CD4-positive, alpha-beta T cell treated with Interleukin-10 for 1 hour (primary cell): ENCODE measurements at places on chromosomes 3 and 15.

DNA sequence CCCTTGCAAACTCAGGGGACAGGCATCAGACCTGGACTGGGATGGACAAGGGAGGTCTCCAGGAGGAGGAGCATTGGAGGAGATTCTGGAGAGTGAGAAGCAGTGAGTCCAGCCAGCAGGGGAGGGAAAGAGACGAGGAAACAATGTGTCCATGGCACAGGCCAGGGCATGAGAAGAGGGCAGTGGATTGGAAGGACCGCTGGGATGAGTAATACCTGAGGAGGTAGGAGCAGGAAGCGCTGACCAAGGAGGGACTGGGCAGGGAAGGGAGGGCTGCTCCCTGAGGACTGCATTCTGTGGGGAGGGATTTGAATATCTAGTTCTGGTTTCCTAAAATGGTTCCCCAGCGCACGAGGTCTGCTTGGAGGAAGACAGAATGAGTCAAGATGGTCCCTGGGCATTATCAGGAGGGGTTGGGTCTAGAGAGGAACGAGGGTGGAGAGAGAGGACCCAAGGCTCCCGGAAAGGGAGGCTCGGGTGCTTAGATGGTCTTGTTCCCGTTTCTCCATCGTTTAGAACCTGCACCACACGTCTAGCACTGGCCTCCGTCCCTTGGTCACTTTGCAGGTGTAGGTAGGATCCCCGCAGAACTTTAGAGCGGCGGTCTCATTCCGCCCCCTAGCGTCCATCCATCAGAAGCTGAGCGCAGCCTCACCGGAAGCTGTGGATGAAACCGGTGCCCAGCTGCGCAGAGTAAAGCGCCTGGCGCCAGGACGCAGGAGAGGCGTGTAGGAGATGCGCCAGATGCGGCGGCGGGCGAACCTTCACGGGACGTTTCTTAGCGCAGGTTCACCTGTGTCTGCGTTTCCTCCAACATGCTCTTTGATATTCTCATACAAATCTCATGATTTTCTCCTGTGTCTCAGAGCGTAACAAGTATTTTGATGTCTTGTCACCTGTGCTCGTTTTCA is 190.7 kb upstream of the NDN start:
- no peak for DNase-seq

GRCh38 chr3:23356169-23356568 is 153.0 kb downstream of the UBE2E2 start:
- no peak for DNase-seq

DNA sequence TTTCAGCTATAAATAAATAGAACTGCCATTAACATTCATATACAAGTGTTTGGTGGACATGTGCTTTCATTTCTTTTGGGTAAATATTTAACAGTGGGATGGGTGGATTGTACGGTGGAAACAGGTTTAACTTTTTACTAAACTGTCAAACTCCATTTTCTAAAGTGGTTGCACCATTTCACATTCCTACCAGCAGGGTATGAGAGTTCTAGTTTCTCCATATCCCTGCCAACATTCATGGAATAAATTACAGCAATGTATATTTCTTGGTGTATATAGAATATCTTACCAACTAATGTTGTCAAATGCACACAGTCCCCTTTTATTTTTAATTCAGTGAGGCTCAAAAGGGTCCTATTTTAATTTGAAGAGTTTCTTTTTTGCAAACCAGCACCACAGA is 71.3 kb upstream of the CTXND1 start:
- DNase-seq, result no peak

GRCh38 chr3:67808906-67809305 is 154.5 kb upstream of the SUCLG2 start:
- DNase-seq, result no peak

- DNase-seq, result no peak
These were observed 849 bp upstream of the HDAC11 start for GRCh38 chr3:13479332-13479581.

DNA sequence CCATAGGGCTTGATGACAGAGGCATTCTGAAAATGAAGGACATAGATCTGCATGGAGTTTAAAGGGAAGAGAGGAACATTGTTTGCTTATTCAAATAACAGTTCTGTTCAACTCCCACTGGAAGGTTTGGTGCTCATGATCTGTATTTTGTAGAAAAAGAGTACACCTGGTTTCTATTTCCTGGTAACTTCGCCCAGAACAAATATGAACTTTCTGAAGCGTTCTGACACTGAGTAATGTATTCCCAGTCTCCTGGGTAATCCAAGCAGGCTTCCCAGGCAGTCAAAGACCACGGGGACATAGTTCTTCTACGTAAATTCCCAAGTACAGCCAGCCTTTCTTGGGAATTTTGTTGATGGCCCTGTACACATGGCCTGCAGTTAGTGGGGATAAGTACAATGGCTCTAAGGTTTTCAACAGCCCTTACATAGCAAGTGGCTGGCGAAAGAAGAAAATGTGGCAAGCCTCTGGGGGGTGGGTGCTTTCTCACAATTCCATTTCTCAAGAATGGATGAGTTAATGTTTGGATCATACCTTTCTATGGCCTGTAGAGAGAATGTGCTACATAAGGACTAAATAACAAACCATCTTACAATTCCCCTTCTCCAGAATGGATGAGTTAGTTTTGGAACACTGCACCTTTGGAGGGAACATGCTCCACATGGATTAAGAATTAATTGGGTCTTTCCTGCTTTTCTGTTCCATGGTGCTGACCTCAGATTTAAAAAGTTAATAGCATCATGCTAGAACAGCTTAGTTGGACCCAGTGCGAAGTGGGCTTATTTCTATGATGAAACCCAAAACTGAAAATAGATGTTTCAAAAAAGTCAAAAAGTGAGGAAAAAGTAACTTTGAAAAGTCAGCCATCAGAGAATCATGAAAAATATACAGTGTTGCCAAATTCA is 52.7 kb downstream of the COL6A6 start:
- no peak for DNase-seq

GRCh38 chr3:14719006-14719405 is 44.1 kb downstream of the C3orf20 start:
- no peak for DNase-seq

GRCh38 chr3:70736009-70736408 is 423.6 kb upstream of the MDFIC2 start:
- DNase-seq, result no peak

- DNase-seq, result no peak
These were observed 74.1 kb downstream of the ZNF280D start for GRCh38 chr15:56659197-56659596.

DNA sequence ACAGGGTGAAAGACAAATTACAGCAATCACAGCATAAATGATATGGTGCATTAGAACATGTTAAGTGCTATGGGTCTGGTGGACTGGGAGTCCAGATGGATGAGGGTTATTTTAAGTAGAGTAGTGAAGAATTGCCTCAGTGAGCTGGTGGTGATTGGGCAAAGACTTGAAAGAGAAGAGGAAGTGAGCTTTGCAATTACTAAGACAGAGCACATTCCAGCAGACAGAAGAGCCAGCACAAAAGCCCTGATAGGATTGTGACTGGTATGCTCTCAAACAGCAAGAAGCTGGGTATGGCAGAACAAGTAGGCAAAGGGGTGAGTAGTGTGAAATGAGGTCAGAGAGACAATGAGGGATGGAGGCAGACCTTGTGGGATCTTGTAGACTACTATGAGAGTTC is 2.1 kb upstream of the ACKR4 start:
- DNase-seq, result no peak

- no peak for DNase-seq
These were observed 8.3 kb downstream of the LRRC2 start for GRCh38 chr3:46557814-46558183.

- no peak for DNase-seq
These were observed 21.2 kb downstream of the UBE2Q2 start for GRCh38 chr15:75864213-75865059.

- peak; percentile 77 for DNase-seq
These were observed 27.3 kb upstream of the DMXL2 start for GRCh38 chr15:51649659-51650521.

- DNase-seq, result peak; percentile 59
These were observed 244.3 kb upstream of the MCTP2 start for GRCh38 chr15:93987068-93987467.

DNA sequence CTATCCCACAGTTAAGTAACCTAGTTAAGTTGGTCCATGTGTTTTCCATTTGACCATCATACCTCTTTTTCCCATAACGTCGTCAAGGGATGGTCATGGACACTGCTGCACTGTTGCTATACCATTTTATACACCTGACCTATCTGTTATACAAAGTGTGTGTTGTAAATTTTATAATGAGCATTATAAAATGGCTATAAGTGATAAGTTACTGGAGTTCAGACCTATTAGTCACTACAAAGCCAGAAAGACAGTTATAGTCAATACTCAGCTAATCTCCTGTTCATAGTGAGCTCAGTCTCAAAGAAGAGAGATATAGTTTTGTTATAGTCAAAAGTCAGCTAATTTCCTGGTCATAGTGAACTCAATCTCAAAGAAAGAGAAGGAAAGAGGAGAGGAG is 18.9 kb upstream of the CTNNB1 start:
- DNase-seq, result no peak

DNA sequence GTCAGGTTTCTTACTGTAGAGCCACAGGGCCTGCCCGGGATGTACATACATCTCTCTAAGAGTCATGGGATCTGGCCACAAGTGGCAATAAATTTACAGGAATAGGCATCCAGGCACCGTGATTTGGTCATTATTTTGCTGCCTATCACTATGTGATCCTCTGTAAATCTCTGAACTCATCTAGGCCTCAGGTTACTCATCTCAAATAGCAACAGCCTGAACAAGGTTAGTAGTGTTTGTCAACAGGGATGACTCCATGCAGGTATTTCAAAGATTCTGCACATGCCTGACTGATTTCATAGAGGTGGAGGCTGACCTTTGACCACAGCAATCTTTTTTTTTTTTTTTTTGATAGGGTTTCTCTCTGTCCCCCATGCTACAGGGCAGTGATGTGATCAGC is 88.8 kb upstream of the TBL1XR1 start:
- DNase-seq, result no peak

- DNase-seq, result no peak
These were observed 12.3 kb upstream of the C3orf22 start for GRCh38 chr3:126571078-126571477.

DNA sequence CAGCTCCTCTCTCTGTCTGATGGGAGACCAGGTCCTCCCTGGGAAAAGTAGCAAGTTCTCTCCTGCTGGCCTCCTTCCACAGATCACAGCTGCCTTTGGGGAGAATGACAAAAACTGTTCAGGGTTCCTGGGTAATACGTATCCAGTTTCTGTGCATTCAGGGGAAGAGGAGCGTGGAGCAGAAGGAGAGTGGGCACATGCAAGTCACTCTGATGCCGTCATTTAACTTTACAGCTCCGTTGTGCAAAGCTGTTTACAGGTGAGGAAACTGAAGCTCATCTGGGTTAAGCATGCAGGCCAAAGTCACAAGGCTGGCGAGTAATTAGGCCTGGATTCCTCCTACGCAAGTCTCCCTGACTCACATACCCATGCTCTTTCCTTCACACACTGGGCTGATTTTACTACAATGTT is 7.5 kb upstream of the TM4SF1 start:
- no peak for DNase-seq
